ENCODE measurements at places on chromosomes 11 and 22.

DNA sequence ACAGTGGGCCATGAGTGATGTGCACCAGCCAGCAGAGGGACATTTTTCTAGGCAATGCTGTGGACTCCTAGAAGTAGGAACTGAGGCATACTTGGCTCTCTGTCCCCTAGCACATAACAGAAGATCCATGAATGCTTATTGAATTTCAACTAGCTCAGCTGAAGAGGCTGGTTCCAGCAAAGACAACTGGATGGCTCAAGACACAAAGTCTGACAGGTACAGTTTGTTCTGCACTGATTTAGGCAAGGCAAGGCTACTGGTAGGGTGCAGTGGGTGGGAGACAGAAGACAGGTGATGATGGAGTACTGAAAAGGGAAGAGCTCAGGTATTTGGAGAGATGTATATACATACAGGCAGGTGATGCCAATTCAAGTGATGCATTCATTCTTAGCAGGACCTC is 72.4 kb upstream of the USP47 start:
- no peak for DNase-seq

GRCh38 chr11:114236829-114237228 is 59.4 kb upstream of the NNMT start:
- DNase-seq, result no peak

DNA sequence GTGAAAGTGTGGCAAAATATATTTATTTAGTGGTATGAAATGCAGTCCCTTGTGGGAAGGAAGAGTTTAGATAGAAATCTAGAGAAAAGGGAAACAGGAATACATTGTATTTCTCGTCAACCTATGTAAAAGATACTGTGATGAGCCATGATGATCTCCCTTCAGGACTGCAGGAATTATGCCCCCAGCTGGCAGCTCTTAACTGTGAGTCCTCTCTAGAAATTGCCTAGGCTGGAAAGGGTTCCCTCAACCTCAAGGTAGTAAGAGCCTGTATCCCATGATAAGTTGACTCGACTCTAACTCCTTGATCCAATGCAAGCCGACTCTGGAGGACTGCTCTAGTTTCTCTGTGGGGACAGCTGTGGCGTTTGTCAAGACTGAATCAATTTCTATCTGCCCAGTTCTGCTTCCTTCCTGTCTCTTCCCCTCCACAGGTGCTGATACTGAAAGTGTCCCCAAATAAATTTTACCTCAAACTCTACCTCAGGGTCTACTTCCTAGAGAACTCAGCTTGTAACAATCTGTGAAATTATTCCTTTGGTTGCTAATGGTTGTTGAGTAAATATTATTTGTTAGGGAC is 897.3 kb downstream of the METTL15 start:
- DNase-seq, result no peak

DNA sequence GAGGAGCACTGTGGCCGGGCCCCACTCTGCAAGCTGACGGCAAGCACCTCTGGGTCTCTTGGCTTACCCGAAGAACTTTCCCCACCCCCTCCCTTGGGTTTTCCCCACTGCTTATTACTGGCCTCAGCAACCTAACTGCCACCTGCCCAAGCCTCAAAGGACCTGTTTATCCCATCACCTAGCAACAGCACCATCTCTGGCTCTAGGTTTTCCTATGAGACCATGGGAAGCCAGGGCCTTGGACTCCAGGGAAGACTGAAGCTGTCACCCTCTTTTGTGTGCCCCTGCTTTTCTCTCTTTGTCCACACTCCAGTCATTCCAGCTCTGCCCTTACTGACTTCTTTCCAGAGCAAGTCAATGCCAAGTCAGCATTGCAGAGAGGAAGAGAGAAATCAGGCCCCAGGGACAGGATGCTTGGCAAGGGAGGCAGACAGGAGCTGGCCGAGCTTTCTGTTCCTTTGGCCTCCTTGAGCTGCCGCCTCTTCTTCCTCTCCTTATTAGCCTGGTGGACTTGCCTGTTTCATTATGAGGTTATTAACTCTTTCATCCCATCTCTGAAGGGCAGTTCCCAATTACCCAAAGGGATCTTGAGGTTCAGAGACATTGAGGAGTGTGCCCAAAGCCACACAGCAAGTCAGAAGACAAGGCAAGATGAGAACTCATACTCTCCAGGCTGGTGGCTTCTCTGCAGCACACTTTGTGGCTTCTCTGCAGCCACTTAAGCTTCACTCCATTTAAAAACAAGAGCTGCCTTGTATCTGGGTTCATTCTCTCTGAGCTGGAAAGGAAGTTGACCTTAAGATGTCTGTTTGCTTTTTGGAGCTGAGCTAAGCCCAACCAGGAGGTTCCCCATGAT is at the start of gene SMIM35:
SMIM35 (minus strand) TSS at position 51 of the 856 bp plus-strand sequence. CDS start 206 bp downstream, outside the sequence.
- DNase-seq, result no peak
